ENCODE measurements at places on chromosomes 3 and 15. TPM values are rescaled to one million over a fixed set of nuclear protein-coding genes. Genes with fewer than 3 reads are reported as not detected.

DOCK3 gene
- total RNA-seq, result under 0.01 TPM

THPO gene
- not detected for total RNA-seq

ACP3 gene
- total RNA-seq, result 0.05 TPM

AGTR1 gene
- 5.7 TPM for total RNA-seq

OR4F15 gene
- not detected for total RNA-seq

PYGO1 gene
- total RNA-seq, result 10.4 TPM

CTXN2 gene
- not detected for total RNA-seq

FHIT gene
- 1.2 TPM for total RNA-seq

ROBO2 gene
- 2.8 TPM for total RNA-seq

TM4SF1 gene
- 17.5 TPM for total RNA-seq

CPA3 gene
- total RNA-seq, result not detected

BFSP2 gene
- total RNA-seq, result not detected

ARRDC4 gene
- 11.0 TPM for total RNA-seq

MTHFS gene
- total RNA-seq, result 14.8 TPM

LAMB2 gene
- 896 TPM for total RNA-seq

CADPS gene
- total RNA-seq, result 16.9 TPM

CHD2 gene
- 72.5 TPM for total RNA-seq

ANKRD63 gene
- total RNA-seq, result not detected

CFAP92 gene
- 0.05 TPM for total RNA-seq

CCR3 gene
- total RNA-seq, result not detected

CFAP161 gene
- not detected for total RNA-seq

NLGN1 gene
- total RNA-seq, result 0.92 TPM

SNX4 gene
- total RNA-seq, result 26.1 TPM

TMOD2 gene
- 13.8 TPM for total RNA-seq

DET1 gene
- total RNA-seq, result 5.9 TPM

GNAT1 gene
- not detected for total RNA-seq

GOLGA8M gene
- not detected for total RNA-seq

RNF111 gene
- total RNA-seq, result 29.8 TPM

GASK1A gene
- 1.5 TPM for total RNA-seq

KLF13 gene
- 10.7 TPM for total RNA-seq
